ENCODE measurements at places on chromosomes 7 and 10.

DNA sequence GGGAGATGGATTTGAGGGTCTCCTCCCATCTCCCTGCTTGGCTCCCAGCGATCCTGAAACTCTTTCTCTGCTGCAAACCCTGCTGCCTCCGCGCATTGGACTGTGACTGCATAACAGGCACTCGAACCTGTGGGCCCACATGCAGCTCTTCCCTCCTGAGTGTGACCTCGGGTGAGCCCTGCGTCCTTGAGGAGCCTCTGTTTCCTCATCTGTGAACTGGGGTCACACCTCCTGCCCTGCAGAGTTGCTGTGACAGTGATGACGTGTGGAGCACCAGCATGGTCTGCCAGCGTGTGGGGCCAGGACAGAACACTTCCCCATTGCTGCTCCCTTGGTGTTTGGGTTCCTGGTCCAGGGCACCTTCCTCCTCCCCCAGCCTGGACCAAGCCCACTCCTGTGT lies 46.9 kb upstream of the PSMG3 start:
- DNase-seq = no peak

DNA sequence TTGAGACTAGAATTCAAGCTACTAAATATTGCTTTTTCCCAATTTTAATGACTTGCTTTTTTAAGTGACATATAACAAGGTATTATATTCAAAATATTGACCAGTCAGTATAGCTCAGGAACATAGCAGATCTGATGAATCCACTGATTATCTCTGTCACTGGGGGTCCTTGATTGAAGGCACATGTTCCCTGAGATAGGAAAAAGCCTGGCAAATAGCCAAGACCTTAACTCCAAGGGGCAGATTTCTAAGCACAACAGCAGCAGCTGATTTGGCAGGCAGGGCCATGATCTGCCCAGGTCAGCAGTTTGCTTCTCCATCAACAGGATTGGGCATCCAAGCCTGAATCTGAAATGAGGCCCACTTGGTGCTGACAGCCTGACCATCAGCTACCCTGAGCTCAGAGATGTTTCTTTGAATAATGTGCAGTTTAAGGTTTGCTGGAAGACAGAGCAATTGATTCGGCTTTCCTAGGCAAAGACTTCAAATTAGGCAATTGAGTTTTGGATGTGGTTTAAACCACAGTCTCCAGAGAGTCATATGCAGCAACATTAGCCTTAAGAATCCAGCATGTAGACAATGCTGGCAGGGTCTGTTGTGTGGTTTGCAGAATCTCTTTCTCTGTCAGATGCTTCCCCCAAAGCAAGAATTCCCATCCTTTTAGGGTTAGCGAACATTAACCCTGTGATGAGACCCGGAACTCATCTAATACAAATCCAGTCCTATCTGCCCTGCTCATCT lies 352.6 kb downstream of the ADRA2A start:
- no peak for DNase-seq

- DNase-seq = peak; percentile 87
These were observed 80.5 kb downstream of the C10orf105 start for GRCh38 chr10:71638822-71639719.

DNA sequence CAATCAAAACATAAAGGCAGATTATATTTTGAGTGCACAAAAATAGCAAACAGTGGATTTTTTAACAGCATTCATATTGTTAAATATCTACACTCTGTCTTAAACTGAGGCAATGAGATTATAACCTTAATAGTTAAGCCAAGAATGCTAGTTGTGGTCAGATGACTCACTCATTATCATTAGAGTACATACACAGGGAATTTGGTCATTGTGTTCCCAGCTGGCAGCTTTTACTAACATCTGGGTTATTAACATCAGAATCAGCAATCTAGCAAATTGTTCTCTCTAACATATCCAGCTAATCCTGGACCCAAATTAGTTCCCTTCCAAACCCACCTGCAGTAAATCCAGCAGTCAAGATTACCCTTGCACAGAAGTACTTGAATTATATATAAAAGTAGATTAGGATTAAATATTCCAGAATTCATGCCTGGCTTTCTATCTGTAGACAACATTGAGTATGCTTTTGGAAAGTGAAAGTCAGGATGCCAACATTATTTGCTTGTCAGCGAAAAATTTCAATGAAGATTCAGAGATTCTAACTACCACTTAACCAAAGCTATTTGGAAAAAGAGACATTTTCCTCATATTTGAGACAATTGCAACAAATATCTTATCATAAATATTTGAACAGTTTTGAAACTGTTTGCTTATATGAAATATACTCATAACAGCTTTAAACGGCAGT lies 1035.6 kb upstream of the PHF14 start:
- DNase-seq = no peak

- DNase-seq = no peak
These were observed 17.6 kb downstream of the EVX1 start for GRCh38 chr7:27260211-27260610.

- peak; percentile 73 for DNase-seq
These were observed 87.8 kb downstream of the BTRC start for GRCh38 chr10:101441541-101442455.

DNA sequence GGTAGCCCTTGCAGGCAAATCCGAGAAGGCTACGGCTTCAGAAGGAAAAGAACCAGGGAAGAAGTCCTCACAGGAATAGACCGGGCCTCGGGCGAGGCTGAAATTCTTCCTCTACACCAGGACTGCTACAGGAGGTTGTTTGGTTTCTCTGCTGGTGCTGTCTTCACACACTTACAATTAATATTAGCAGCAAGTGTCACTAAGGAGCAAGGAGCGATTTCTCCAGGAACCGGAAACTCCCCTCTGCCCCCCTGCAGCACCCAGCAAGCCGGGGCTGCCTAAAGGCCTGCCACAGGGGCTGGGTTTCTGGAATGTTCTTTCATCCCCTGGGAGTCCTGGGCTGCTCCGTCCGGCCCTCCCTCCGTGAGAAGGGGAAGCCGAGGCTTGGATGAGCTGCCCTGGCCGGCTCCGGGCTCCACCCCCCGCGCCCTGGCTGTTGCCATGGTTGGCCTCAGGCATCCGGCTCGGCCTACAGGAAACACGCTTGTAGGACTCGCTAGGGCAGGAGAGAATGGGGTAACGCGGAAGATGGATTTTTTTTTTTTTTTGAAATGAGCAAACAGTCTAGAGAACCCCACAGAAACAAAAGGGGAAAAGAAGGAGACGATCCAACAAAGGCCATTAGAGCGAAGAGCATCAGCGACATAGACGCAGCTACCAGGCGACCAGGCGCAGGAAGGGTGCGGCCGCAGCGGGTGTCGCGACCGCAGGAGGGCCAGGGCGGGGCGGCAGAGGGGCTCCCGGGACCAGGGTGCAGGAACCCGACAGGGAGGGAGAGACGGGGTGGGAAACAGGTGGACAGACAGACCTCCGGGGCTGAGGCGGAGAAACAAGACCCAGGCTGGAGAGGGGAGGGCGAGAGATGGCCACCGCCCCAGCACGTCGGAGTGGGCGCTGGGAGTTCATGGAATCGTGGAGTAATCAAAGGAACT lies 33.0 kb downstream of the EN2 start:
- DNase-seq = no peak

- no peak for DNase-seq
These were observed 33.9 kb upstream of the GSAP start for GRCh38 chr7:77450054-77450453.

All from WERI-Rb-1 (cell line).